ENCODE measurements at places on chromosomes 11 and 22.

GRCh38 chr11:65558930-65559509 lies 861 bp upstream of the LTBP3 start:
- DNase-seq, result no peak

DNA sequence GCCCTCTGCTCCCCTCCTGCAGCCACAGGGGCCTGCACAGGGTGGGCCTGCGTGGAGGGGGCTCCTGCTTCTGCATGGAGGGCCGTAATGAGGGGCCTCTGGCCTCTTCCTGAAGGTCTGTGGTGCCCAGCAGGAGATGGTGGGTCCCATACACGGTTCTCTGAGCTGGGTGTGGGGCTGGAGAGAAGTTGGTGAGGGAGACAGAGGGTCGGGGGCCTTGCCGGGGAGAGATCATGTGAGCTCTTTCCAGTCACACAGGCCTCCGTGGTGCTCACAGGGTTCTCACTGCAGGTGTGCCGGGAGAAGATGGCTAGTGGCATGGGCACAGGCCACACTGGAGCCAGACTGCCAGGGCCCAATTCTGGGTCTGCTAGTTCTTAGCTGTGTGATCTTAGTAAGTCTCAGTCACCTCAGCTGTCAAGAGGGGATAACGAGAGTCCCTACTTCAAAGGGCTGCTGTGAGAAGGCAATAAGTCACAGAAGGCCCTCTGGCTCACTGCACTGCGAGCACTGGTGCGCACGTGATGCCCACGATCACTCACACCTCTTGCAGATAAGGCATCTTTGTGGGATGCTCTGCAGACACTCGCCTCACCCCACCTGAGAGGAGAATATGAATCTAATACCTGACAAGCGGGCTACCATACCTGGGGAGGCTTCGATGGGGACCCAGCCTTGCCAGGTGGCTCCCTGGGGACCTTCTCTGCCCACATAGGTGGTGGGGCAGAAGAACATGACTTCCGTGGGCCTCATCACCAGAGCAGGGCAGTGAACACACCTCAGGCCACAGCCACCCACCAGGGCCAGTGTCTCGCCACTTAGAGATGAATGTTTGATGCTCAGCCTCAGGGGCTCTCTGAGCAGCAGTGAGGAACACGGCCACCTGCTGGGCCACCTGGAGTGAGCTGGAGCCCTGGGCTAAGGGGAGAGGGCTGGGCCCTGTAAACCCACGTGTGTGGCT lies 14.5 kb downstream of the KCNC1 start:
- no peak for DNase-seq

DNA sequence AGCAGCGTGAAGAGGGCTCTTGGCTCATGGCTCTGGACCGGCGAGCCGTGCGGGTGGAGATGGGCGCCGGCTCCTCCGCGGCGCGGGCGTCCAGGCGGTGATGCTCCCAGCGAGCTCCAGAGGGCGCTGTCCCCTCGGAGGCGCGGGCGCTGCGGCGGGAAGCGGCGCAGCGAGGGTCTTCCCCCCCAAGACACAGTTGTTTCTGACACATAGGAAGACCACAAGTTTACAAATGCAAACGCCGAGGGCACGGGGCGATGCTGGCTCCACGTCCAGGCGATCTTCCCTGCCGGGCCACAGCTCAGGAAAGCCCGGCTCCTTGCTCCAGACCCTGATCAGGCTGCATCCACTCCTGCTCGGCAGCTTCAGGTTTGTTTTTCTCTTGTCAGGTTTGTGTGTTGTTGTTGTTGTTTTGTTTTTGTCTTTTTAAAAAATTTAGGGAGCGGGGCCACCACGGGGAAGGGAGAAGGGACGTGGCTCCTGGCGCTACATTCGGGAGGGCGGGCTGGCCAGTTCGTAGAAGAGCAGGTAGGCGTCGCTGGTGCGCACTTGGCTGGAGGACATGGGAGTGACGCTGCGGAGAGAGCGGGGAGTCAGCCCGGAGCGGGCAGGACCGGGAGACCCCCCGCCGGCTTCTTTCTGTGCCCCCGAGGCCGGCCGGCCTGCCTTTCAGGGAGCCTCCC lies 10.0 kb upstream of the MFRP start:
- peak; percentile 69 for DNase-seq

DNA sequence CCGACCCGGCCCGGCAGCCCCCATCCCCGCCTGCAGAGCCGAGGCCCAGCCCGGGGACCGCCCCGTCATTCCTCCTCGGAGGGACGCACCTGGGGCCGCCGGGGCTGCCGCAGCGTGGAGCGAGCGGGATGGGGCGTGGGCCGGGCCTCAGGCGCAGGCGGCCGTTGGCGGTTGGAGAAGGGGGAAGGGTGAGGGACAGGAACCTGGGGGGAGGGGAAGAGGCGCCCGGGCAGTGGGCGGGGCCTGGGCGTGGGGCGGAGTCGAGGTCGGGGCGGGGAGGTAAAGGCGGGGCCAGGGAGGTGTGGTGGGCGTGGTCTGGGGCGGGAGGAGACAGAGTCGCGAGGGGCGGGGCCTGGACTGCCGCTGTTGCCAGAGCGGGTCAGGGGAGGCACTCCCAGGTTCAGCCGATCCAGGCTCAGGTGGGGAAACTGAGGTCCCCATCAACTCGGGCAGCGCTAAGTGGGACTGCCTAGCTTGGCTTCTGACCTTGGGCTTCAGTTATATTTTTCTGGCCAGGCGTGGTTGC lies at the start of gene TESMIN:
Gene TESMIN (minus strand): TSS at position 190 of the 526 bp plus-strand sequence. CDS start 860 bp downstream, outside the sequence.
- peak; percentile 90 for DNase-seq

DNA sequence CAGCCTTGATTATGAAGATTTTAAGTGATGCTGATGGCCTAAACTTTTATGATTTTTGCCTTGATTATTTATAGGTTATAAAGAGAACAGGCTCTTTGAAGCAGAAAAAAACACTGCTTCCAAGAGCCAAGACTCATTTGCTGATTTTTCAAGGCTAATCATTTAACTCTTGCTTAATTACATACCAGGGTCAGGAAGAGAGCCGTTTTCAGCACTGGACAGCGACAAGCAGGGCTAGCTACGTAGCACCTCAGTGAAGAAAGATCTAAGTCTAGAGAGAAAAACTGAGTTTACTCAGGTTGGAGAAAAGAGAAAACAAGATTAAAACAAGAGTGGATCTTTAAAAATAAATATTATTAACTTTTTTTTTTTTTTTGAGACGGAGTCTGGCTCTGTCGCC lies 615.4 kb upstream of the B3GAT1 start:
- DNase-seq, result peak; percentile 6

DNA sequence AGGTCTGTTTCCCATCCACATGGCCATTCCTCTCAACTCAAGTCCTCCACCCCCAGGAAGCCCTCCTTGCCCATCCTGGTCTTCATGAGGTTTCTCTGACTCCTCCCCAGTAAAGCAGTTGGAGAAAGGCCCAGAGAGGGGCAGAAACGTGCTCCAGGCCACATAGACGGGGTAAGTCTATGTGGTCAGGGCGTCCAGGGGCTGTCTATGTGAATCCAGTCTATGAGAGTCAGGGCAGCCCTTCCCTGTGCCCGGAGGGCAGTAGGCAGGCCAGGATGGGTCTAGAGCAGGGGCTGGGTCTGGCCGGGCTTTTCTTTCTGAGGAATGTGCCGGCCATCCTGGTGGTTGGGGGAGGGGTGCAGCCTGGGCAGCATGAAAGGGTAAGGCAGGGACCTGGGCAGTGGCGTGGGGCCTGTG lies 11.7 kb downstream of the GUCD1 start:
- no peak for DNase-seq

DNA sequence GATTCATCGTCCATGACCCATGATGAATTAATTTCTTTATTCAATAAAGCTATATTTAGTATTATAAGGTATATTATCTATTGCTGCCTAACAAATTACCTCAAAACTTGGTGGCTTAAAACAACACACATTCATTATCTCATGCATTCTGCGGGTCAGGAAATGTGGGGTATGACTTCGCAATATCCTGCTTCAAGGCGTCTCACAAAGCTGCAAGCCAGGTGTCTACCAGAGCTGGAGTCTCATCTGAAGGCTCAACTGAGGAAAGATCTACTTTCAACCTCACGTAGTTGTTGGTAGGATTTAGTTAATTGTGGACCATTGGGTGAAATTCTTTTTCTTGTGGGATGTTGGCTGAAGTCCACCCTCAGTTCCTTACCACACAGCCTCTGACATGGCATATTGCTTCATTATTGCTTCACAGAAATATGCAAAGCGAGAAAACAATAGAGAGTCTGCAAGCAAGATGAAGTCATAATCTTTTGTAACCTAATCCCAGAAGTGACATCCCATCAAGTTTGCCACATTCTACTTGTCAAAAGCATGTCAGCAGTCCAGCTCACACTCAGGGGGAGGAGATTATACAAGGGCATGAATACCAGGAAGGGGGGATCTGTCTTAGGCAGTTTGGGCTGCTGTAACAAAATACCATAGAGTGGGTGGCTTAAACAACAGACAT lies 45.1 kb downstream of the KREMEN1 start:
- DNase-seq, result no peak

DNA sequence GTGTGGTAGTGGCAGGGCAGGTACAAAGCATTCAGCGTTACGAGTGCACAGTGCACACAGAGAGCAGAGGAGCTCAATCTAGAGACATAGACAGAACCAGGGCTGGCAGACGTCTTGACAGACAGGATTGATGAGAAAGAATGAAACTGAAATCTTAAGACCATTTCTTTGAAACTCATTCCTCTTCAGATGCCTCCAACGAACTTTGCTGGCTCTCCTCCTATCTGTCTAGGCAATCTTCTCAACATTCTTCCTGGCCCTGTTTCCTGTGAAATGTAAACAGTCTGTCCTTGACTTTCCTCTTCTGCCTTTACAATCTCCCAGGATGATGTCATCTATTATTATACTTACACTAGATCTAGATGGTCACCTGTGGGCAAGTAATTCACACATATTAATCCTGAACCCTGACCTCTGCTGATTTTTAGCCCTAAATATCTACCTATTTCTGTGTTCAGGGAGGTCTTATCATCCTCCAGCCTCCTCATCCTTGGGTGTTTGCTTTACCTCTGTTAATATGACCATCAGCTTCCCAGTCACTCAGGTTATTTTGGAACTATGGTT lies 119.5 kb downstream of the ENTHD1 start:
- DNase-seq, result no peak

DNA sequence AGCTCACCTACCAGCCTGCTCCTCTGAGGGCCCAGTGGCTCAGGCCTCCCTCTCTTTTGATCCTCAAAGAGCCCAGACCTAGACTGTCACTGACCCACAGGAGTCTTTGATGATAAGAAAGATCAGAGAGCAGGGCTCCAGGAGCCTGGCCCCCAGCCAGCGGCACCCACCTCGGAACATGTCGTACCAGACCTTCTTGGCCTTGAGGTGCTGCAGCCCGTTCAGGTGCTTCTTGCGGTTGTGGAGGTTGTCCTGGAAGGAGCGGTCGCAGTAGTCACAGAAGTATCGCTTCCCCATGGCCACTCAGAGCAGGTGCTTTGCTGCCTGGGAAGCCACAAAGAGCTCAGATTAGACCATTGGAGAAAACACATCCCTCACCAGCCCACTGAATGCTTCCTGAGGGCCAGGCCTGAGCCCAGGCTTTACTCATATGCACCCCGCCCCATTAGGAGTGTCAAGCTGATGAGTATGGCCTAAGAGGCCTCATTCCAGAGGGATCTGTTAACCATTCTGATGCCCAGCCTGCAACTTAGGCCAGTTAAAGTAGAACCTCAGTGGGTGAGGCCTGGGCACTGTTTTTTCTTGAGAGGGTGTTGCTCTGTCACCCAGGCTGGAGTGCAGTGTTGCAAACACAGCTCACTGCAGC lies 18.4 kb downstream of the ZMAT5 start:
- DNase-seq, result no peak

GRCh38 chr11:45834298-45834756 lies 12.9 kb upstream of the CRY2 start:
- DNase-seq, result no peak

GRCh38 chr11:70005107-70005818 lies 72.9 kb upstream of the ANO1 start:
- DNase-seq, result no peak

DNA sequence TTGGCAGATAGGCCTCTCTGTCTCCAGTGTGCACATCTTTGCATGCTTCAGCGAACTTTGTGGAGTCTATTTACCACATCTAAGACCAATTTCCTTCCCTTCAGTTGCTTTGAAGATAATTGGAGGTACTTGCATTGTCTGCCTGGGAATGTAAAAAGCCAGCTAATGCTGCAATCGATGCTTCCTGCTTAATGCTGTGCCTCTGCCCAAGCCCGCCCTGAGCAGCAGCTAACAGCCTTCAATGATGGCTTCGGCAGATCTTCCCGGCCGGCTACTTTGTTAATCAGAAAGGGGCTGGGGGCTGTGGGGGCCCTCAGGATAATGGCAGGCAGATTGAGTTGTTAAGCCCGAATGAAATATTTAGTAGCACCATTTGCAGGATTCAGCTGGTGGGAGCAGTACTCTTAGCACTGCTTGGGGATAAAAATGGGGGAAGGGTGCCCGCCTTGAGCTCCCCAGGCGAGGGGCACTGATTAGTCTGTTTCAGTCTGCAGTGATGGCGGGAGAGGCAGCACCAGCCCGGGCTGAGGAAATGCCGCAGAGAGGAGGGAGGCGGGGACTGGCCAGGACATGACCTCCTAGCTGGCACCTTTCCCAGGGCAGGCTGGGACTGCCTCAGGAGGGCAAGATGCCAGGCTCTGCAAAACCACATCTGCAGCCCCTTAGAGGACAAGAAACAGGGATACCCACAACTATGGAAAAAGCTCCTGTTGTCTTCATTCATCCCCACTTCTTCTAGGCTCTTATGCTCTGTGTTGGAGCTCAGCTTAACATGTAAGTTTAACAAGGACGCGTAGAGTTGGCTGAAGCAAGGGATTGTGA lies 460.0 kb downstream of the BUD13 start:
- no peak for DNase-seq

DNA sequence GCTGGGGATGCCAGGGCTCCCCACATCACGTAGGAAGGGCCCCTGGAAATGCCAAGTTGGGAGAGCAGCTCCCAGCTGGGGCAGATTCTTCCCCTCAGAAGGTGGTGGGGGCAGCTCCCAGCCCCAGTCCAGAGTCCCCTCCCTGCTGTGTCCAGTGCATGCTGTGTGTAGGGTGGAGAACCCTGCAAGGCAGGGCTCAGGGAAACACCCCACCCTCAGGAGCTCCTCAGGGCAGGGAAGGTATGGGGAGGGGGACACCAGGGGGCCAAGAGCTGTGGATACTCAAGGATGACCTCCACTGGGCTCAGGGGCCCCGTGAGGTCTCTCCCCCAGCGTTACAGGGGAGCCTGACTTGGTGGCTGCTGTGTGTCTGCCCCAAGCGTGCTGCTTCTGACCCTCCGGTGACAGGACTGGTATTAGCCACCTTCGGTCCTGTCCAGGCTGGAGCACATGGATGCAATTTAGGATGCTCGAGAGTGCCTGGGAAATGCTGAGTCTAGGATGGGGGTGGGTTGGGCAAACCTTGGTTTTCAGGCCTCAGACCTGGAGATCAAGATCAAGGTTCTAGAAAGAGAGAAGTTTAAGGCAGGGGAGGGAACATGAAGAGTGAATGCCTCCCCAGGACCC lies 16.1 kb upstream of the CABP7 start:
- no peak for DNase-seq

Data from T-helper 1 cell (primary cell).